Activated effector memory CD4-positive, alpha-beta T cell treated with Interleukin-2 at 50 U/mL for 16 hours (primary cell): ENCODE measurements at places on chromosomes 6 and 20.

DNA sequence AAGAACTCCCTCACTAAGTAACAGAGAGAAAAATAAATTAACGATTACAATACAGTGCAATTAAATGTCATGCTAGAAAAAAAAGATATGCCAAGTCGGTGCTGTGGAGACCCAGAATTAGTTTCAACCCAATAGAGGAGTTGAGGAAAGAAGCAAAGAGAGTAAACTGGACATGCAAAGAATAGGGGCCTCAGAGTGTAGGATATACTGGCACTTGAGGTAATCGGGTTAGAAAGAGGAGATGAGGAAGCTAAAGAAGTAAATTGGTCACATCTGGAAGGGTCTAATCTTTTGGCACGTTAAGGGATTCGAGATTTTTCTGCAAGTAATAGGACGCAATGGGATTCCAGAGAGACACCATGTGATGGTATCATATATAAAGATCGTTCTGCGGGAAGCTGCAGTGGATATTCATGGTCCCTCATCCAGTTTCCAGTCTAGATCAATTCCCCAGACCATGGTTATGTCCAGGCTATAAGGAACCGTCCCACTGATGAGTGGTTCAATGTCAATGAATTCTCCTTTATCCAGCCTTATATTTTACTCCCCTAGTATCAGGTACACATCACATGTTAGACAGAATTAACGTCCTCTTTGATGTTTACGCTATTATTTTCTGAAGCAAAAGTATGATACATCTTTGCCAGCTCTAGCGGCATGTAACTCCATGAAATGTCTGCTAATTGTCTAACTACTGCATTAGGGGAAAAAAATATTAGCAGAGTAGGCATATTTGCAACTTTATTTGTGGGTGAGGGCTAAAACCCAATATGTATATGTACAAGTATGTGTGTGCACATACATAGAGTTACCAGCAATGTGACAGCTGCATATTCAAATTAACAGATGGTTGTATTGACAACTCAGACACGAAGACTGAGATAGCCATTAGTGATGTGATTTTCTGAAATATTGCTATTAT is 1.1 kb upstream of the TBC1D32 start:
- no peak for DNase-seq

DNA sequence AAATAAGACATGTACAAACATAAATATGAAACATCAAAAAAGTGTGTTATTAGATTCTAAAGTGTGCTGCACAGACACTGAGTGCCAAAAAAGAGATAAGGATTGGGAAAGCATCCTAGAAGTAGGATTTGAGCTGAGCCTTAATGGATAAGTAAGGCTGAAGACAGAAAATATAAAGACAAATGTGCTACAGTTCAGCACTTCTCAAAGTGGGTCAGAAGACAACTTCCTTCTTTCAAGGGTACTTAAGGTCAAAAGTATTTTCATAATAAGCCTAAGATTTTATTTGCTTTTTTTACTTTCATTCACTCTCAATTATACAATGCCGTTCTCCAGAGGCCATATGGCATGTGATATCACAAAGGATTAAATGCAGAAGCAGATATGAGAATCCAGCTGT is 16.8 kb downstream of the USP45 start:
- no peak for DNase-seq

DNA sequence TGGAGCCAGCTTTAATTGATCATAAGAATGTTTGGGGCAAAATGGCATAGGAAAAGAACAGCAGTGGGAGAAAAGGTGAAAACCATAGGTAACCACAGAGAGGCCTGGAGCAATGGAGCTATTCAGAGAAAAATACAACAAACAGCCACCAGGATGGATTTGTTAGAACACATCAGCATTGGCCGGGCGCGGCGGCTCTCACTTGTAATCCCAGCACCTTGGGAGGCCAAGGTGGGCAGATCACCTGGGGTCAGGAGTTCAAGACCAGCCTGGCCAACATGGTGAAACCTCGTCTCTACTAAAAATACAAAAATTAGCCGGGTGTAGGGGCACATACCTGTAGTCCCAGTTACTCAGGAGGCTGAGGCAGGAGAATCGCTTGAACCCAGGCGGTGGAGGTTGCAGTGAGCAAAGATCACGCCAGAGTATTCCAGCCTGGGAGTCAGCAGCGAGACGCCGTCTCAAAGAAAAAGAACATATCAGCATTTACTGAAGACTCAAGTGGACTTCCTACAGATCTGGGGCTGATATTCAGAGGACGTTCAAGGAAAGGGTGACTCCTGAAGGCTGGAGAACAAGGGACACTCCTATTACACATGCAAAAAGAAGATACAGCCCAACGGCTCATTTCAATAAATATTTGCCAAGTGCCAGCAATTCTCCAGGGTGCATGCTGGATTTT is 20.2 kb downstream of the SNHG17 start:
- DNase-seq: no peak

- DNase-seq: no peak
These were observed 54.0 kb downstream of the IL22RA2 start for GRCh38 chr6:137119196-137120104.

- no peak for DNase-seq
These were observed 26.3 kb upstream of the TFB1M start for GRCh38 chr6:155340464-155341129.
